ENCODE measurements at places on chromosomes 6 and 20. TPM values are rescaled to one million over a fixed set of nuclear protein-coding genes. Genes with fewer than 3 reads are reported as not detected.

DNA sequence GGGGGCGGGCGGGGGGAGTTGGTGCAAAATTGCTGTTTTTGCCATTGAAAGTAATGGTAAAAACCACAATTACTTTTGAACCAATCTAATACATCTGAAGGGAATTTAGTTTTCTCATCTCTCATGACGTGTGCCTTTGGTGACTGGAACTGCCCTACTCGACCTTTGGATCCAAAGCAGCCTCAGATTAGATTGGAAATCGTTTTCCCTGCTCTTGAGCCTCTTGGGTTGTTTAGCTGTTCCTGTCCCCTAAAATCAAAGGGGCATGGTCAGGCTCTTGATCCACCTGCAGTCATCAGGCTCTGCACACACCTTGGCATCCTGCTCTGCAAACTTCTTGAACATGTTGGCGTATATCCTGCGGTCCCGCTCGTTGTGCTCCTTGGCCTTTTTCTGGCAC lies 64.0 kb upstream of the TULP1 start:
- no peaks in the 10 kb centered on the region for H3K27me3 ChIP-seq
- no peak for DNase-seq
- peaks cover 94% of the 10 kb centered on the region for H3K36me3 ChIP-seq
- H3K27ac ChIP-seq: no peak overlapping the region

GRCh38 chr6:73362869-73363536 lies 545 bp downstream of the KHDC3L start:
- no peak for DNase-seq
- no peak overlapping the region for H3K27ac ChIP-seq
- H3K27me3 ChIP-seq: no peaks in the 10 kb centered on the region
- H3K4me1 ChIP-seq: no peaks in the 10 kb centered on the region

DNA sequence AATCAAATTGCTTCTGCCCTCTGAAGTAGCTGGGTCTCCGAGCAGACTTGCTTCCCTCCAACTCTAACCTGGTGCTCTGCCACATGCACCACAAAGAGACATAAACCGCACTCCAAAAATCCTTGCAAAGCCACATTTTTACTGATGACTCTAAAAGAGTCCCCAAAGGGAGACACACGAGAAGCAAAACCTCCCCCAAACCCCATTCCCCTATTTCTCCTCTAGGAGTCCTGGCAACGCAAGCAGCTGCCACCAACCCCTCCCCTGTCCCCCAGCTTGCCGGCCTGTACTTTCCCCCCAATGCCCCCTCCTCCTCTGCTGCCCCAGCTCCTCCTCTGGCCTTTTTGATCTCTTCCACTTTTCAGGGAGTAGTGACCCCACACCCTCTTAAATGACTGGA lies 180.1 kb upstream of the ARID1B start:
- H3K27me3 ChIP-seq: no peaks in the 10 kb centered on the region
- no peaks in the 10 kb centered on the region for H3K4me1 ChIP-seq
- H3K36me3 ChIP-seq: no peaks in the 10 kb centered on the region
- no peak overlapping the region for H3K27ac ChIP-seq
- no peak for DNase-seq
- no peak overlapping the region for H3K4me3 ChIP-seq

GRCh38 chr6:78607189-78607588 lies 260.2 kb upstream of the IRAK1BP1 start:
- no peak overlapping the region for H3K27ac ChIP-seq
- DNase-seq: no peak
- H3K27me3 ChIP-seq: no peaks in the 10 kb centered on the region
- H3K36me3 ChIP-seq: no peaks in the 10 kb centered on the region

DNA sequence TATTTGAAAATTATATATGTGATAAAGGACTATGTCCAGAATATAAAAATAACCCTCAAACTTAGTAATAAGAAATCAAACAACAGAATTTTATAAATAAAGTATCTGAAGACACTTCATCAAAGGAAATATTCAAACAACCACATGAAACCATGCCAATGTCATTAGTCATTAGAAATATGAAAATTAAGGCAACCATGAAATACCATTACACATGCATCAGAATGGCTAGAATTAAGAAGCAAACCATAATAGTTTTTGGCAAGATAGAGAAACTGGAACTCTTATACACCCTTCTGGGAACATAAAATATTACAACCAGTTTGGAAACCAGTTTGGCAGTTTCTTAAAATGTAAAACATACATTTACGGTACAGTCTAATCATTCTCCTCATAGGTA lies 137.2 kb upstream of the ADGRB3 start:
- no peak for DNase-seq
- H3K27me3 ChIP-seq: no peaks in the 10 kb centered on the region
- H3K36me3 ChIP-seq: no peaks in the 10 kb centered on the region
- no peak overlapping the region for H3K4me3 ChIP-seq

DNA sequence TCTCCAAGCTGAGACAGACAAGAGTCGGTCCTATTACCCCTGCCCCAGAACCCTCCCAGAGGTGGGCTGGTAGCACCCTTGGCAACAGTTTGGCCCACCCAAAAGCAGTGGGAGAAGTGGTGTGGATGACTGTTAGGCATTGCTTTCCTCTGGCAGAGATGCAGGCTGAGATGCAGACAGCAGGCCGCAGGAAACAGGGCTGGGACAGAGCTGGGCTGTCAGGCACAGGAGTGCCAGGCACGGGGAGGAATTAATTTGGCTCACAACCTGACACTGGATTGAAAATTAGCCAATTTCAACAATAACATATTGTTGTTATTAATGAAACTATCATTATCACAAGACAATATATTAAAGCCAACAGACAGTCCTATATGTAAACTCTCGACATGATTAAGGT lies 15.7 kb upstream of the SIRT5 start:
- no peaks in the 10 kb centered on the region for H3K27me3 ChIP-seq
- peaks cover 4% of the 10 kb centered on the region for H3K4me1 ChIP-seq
- no peak overlapping the region for H3K4me3 ChIP-seq
- H3K27ac ChIP-seq: no peak overlapping the region
- DNase-seq: no peak
- no peaks in the 10 kb centered on the region for H3K36me3 ChIP-seq

DNA sequence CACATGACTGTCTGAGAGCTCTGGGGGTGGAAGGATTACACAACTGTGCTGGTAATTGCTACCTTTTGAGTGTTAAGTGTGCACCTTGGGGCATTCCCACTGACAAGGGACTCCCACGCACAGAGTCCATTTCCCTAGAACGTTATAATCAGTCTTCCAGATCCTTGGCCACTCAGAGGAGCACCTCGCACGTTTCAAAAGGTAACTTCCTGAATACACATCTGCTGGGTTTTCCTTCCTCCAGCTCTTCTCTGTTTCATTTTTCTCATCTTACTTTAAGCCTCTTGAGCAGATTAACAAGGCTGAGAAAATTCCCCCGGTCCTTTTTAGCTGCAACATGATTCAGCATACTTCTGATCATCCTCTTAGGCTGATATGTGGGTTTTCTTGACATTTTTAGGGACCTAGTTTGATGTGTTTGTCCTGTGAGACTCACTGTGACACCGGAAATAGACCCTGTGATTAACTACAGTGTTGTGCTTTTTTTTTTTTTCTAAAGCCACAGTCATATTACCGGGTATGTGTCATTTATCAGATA lies 98.4 kb upstream of the DUSP22 start:
- no peak for DNase-seq
- no peaks in the 10 kb centered on the region for H3K27me3 ChIP-seq
- H3K4me1 ChIP-seq: peaks cover 11% of the 10 kb centered on the region
- no peaks in the 10 kb centered on the region for H3K36me3 ChIP-seq

DNA sequence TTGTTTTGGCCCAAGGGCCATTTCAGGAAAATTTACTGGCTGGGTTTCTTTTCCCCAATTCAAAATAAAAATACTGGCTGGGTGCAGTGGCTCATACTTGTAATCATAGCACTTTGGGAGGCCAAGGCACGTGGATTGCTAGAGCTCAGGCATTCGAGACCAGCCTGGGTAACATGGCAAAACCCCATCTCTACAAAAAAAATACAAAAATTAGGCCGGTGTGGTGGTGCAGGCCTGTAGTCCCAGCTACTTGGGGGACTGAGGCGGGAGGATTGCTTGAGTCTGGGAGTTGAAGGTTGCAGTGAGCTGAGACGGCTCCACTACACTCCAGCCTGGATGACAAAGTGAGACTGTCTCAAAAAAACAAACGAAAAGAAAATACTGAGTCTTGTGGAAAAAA lies 60.0 kb downstream of the NINL start:
- DNase-seq: no peak
- H3K36me3 ChIP-seq: peaks cover 12% of the 10 kb centered on the region
- no peaks in the 10 kb centered on the region for H3K4me1 ChIP-seq
- H3K4me3 ChIP-seq: no peak overlapping the region

DNA sequence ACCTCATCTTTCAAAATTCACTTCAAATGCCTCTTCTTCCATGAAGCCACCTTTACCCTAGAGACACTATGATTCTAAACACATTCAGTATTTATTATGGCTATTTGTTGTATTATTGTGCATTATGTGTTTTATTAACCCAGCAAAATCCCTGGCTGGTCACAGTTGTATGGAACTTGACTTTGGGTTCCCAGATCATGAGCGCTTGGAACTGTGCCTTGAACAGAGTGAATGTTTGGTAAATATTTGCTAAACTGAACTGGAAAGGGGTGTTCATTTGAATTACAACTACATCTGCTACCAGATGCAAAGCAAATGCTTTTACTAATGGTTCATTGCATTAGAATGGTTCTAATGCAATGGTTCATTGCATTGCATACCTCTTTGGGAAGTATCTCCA lies 259.8 kb downstream of the PKHD1 start:
- H3K27ac ChIP-seq: no peak overlapping the region
- H3K36me3 ChIP-seq: no peaks in the 10 kb centered on the region
- no peaks in the 10 kb centered on the region for H3K4me1 ChIP-seq
- no peak overlapping the region for H3K4me3 ChIP-seq
- DNase-seq: no peak
- no peaks in the 10 kb centered on the region for H3K27me3 ChIP-seq

GRCh38 chr6:47862731-47863130 lies 80.9 kb downstream of the OPN5 start:
- no peaks in the 10 kb centered on the region for H3K27me3 ChIP-seq
- H3K4me3 ChIP-seq: no peak overlapping the region
- no peak overlapping the region for H3K27ac ChIP-seq

- peaks cover 4% of the 10 kb centered on the region for H3K4me1 ChIP-seq
- no peak overlapping the region for H3K4me3 ChIP-seq
- DNase-seq: no peak
- no peaks in the 10 kb centered on the region for H3K27me3 ChIP-seq
- no peak overlapping the region for H3K27ac ChIP-seq
These were observed 66.4 kb downstream of the PHF20 start for GRCh38 chr20:35838205-35838604.

DNA sequence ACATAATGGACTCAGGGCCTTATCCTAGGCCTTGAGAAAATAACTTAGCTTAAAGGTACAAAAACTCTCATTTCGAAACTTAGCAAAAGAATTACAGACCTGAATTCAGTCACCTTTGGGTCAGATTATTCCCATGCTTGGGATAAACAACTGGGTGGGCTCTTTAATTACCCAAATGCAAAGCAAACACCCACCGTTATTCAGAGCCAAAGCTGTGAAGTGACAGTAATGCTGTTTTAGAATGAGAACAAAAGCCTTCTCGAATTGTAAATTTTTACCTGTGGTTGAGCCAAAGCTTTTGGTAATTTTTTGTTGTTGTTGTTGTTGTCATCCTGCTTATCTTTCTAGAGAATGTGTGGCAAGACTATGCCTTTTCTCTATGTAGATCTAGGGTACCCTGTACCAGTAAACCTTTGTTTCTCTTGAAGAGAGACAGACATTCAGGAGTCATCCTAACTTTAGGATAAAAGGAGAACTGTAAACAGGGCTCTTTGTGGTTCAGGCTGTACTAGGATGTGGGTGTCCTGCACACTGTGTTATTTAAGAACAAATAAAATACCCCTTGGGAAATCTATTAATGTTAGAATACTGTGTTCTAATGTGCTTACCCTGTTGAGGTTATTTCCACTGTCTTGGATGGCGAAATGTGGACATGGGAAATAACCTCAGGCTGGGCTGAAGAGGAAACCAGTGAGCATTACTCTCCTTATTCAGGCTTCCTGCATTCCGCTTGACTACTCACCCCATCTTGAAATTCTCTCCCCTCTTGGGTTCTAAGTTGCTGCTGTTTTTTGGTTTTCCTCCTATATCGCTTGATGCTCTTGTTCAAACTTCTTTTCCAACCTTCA lies 480.7 kb downstream of the CD83 start:
- DNase-seq: no peak
- H3K27me3 ChIP-seq: no peaks in the 10 kb centered on the region
- no peak overlapping the region for H3K27ac ChIP-seq
- H3K36me3 ChIP-seq: no peaks in the 10 kb centered on the region
- no peaks in the 10 kb centered on the region for H3K4me1 ChIP-seq

GRCh38 chr6:36334832-36335459 lies 1.7 kb downstream of the BNIP5 start:
- H3K27me3 ChIP-seq: peaks cover 40% of the 10 kb centered on the region
- no peaks in the 10 kb centered on the region for H3K4me1 ChIP-seq
- no peak overlapping the region for H3K27ac ChIP-seq
- no peak for DNase-seq
- H3K36me3 ChIP-seq: no peaks in the 10 kb centered on the region

GRCh38 chr6:170090561-170090960 lies 200.3 kb downstream of the DLL1 start:
- H3K4me1 ChIP-seq: peaks cover 8% of the 10 kb centered on the region
- no peak overlapping the region for H3K27ac ChIP-seq
- no peak for DNase-seq
- H3K36me3 ChIP-seq: no peaks in the 10 kb centered on the region
- H3K4me3 ChIP-seq: no peak overlapping the region

DNA sequence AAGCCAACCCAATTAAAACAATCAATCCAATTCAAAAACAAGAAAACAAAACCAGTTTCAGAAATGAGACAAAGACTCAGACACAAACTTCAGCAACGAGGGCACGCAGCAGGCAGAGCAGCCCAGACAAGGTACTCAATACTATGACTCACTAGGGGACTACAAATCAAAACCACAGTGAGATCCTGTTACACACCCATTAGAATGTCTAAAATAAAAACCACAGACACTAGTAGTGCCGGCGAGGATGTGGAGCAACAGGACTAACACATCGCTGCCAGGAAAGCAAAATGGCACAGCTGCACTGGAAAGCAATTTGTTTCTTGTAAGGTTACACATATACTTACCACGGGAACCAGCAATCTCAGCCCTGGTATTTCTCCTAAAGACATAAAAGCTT lies 28.4 kb upstream of the MAS1L start:
- H3K4me3 ChIP-seq: no peak overlapping the region
- no peaks in the 10 kb centered on the region for H3K4me1 ChIP-seq
- no peaks in the 10 kb centered on the region for H3K27me3 ChIP-seq
- no peak for DNase-seq

LAMP5 gene
- total RNA-seq: 0.49 TPM

SOX18 gene
- 135 TPM for total RNA-seq

FAM217A gene
- total RNA-seq: not detected

TSHZ2 gene
- total RNA-seq: 5.2 TPM

APOBEC2 gene
- total RNA-seq: not detected

GHRH gene
- total RNA-seq: not detected

HS3ST5 gene
- not detected for total RNA-seq

IRF4 gene
- 3.7 TPM for total RNA-seq

CLIC5 gene
- 131 TPM for total RNA-seq

POM121L2 gene
- not detected for total RNA-seq

Data from upper lobe of right lung (tissue), 1 donor.